ENCODE measurements at places on chromosomes 1 and 21. TPM values are rescaled to one million over a fixed set of nuclear protein-coding genes. Genes with fewer than 3 reads are reported as not detected.

PPM1J gene
- total RNA-seq, result 7.7 TPM

CD1E gene
- total RNA-seq, result not detected

AGMAT gene
- total RNA-seq, result 3.8 TPM

GBP6 gene
- total RNA-seq, result 0.65 TPM

CTNNBIP1 gene
- total RNA-seq, result 26.8 TPM

MRPL39 gene
- 62.8 TPM for total RNA-seq

CELA3B gene
- total RNA-seq, result not detected

CTSE gene
- not detected for total RNA-seq

SLC30A10 gene
- not detected for total RNA-seq

TMEM81 gene
- 3.0 TPM for total RNA-seq

VHLL gene
- not detected for total RNA-seq

KCNE2 gene
- not detected for total RNA-seq

CENPS gene
- 11.2 TPM for total RNA-seq

FH gene
- total RNA-seq, result 75.1 TPM

GJB3 gene
- 40.6 TPM for total RNA-seq

FLVCR1 gene
- 7.0 TPM for total RNA-seq

CRTC2 gene
- total RNA-seq, result 24.6 TPM

CNR2 gene
- not detected for total RNA-seq

SLC5A9 gene
- not detected for total RNA-seq

AQP10 gene
- total RNA-seq, result not detected

OR2T27 gene
- total RNA-seq, result not detected

ATP8B2 gene
- total RNA-seq, result 26.6 TPM

AXDND1 gene
- total RNA-seq, result not detected

KIRREL1 gene
- 275 TPM for total RNA-seq

ZBTB21 gene
- total RNA-seq, result 6.3 TPM

TEKT2 gene
- 0.29 TPM for total RNA-seq

SH2D2A gene
- 3.5 TPM for total RNA-seq

SV2A gene
- total RNA-seq, result 5.9 TPM

S100A9 gene
- 88.6 TPM for total RNA-seq

KRTAP22-2 gene
- total RNA-seq, result not detected

TNFAIP8L2 gene
- not detected for total RNA-seq
